ENCODE measurements at places on chromosomes 1 and 21.

GRCh38 chr1:159556931-159557369, 21.1 kb upstream of the OR10J5 start:
- no peak for DNase-seq

DNA sequence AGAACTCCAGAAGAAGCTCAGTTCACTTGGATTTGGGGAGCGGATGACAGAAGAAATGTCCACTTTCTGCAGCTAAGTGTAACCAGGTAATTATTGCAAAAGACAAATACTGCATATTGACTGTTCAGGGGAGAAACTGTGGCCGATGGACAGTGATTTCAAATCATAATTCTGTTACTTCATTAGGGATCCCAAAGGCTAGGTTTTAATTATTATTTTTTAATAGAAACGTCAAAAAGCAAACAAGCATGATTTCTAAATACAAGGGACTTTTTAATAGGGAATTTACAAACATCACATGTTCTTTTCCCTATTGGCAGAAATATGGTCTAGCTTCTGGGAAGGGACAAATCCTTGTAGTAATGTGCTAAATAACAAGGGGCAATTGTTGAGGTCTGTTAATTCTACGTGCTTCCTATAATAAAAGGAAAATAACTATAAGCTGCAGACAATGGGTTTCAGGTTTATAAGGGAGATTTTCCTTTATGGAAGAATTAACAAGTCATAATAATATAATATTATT, 15.5 kb downstream of the DIPK1A start:
- no peak for DNase-seq

DNA sequence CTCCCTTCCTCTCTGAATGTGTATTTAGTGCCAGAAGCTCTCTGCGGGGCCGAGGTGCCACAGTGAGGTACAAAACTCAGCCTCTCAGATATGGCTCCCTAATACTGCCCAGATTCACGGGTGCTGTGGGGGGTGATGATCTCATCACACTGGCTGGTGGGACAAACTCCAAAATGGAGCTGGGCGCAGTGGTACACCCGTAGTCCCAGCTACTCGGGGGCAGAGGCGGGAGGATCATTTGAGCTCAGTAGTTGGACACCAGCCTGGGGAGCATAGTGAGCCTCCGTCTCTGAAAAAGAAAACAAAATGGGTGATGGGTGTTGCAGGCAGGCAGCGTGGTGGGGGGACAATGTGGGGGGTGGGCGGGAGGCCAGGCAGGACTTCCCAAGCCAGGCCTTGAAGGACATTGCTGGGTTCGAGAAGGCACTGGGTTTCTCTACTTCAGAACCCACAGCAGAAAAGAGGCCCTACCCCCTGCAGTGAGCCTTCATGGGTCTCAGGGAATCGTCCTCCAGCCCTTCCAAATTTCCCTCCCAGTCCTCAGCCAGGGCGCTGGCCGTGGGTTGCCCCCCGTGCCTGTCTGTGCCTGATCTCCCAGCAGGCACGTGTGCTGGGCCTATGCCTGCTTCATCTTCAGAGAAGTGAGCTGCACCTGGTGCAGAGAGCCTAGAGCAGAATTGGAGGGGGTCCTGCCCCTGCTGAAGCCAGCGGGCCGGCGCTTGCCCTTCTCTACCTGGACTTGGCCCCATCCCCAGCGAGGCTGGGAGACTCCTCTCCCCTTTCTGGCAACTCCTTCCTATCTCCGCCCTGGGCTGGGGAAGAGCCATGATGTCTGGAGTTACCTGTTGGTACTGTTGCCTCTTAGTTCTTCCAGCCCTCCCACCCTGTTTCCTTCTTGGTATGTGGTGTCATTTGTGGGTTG, 14.0 kb downstream of the H6PD start:
- DNase-seq, result no peak

DNA sequence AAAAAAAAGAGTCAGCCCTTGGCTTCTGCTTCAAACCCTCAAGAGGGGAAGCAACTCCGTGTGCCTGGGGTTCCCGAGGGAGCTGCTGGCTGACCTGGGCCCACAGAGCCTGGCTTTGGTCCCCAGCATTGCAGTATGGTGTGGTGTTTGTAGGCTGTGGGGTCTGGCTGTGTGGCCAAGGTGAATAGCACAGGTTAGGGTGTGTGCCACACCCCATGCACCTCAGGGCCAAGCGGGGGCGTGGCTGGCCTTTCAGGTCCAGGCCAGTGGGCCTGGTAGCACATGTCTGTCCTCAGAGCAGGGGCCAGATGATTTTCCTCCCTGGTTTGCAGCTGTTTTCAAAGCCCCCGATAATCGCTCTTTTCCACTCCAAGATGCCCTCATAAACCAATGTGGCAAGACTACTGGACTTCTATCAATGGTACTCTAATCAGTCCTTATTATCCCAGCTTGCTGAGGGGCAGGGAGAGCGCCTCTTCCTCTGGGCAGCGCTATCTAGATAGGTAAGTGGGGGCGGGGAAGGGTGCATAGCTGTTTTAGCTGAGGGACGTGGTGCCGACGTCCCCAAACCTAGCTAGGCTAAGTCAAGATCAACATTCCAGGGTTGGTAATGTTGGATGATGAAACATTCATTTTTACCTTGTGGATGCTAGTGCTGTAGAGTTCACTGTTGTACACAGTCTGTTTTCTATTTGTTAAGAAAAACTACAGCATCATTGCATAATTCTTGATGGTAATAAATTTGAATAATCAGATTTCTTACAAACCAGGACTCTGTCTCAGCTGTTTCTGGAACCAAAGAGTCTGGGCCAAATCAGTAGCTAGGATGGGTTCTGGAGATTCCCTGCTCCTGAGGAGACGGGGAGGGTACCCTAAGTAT, 26.8 kb upstream of the KDM4A start:
- DNase-seq, result no peak

GRCh38 chr1:243727503-243728203, 122.4 kb downstream of the AKT3 start:
- no peak for DNase-seq

DNA sequence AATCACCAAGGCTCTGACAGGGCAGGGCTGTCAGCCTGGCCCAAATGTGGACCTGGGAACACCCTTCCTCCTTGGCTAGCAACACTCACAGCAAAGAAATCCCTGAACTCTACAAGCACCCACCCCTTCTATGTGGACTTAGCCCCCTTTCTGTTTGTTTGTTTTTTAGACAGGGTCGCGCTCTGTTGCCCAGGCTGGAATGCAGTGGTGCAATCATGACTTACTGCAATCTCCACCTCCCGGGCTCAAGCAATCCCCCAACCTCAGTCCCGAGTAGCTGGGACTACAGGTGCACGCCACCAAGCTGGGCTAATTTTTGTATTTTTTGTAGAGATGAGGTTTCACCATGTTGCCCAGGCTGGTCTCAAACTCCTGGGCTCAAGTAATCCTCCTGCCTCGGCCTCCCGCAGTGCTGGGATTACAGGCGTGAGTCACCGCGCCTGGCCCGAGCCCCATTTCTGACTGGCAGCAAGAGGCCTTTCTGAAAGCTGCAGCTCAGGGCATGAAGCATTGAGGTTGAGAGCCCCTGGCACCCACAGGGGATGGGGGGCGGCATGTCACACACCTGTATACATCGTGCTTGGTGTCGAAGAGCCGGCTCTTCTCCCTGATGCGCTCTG, 16.2 kb downstream of the RIPK4 start:
- DNase-seq, result no peak

- no peak for DNase-seq
These were observed 208.5 kb downstream of the KCNT2 start for GRCh38 chr1:196399713-196400112.

GRCh38 chr1:101438359-101438758, 201.5 kb downstream of the S1PR1 start:
- no peak for DNase-seq

DNA sequence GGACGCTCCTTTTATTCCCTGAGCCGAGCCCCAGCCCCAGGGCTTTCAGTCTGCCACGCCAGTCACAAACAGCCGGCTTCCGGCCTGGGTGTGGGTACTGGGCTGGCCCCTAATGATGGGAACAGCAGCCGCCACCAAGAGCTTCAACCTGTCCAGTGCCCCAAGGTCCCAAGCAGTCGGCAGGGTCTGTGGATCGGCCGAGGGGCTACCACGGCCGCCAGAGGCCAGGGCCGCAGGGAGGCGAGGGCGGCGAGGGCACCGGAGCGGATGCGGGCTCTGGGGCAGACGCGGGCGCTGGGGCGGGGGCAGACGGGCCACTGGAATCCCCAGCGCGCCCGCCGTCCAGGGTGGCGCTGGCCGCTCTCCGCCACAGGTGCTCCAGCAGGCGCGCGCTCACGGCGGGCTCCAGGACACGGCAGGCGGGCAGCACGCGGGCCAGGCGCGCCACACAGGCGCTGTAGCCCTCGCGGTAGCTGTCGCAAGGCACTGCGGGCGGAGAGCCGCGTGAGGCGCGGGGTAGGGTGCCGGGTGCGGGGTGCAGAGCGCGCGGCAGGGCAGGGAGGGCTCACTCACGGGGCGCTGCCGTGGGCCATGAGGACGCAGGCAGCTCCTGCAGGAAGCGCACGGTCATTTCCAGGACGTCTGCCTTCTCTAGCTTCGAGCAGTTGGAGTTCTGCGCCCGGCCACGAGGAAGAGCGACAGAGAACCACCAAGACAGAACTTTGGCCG, 887 bp downstream of the HES2 start:
- no peak for DNase-seq

- no peak for DNase-seq
These were observed 42.4 kb upstream of the BACH1 start for GRCh38 chr21:29256126-29256910.

- DNase-seq, result no peak
These were observed 6.0 kb upstream of the TRIM67 start for GRCh38 chr1:231155808-231156207.

DNA sequence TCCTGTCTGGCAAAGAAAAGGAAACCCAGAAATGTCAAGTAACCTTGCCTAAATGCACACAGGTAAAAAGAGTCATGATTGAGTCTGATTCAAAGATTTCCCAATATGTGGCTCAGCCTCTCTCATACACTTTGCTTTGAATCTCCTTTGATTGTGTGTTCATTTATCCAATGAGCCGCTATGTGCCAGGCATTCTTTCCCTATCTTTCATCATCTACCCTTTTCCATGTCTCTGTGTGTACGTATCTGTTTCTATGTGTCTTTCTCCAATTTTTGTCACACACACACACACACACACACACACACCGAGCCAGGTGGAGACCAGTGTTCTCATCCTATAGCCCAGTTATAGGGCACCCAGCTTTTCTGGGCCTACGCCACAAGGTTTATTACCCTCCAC, 35.7 kb upstream of the BCL9 start:
- no peak for DNase-seq

- DNase-seq, result no peak
These were observed 348.7 kb upstream of the PTBP2 start for GRCh38 chr1:96372881-96373280.

GRCh38 chr1:224252479-224252878, 69.4 kb downstream of the DEGS1 start:
- no peak for DNase-seq

DNA sequence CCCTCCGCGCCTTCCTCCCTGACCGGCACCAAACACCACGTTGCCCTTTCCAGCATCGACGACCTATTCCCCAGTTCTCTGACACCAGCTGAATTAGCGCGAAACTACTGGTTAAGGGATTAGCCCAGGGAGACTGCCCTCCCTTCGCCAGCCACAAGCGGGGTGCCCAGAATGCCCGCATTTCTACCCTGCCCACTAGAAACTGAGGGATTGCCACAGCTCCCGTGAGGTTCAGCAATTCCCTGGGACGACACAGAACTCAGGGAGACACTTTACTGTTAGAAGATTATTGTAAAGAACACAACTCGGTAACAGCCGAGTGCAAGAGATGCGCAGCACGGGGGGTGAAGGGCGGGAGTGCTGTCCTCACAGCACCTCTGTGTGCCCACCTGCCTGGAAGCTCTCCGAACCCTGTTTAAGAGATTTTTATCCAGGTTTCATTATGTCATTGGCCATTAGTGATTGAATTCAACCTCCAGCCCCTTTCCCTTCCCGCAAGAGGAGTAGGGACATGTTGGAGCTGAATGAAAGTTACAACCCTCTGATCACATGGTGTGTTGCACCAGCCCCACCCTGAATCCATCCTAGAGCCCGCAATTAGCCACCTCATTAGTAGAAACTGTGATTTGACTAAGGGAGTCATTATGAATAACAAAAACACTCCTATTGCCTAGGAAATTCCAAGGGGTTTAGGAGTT, 15.8 kb upstream of the RIPPLY3 start:
- DNase-seq, result no peak
